Neural crest cell (in vitro differentiated cells): ENCODE measurements at places on chromosomes 7 and 10. TPM values are rescaled to one million over a fixed set of nuclear protein-coding genes. Genes with fewer than 3 reads are reported as not detected.

Gene ASZ1
- total RNA-seq: not detected in 2 replicates

DNA sequence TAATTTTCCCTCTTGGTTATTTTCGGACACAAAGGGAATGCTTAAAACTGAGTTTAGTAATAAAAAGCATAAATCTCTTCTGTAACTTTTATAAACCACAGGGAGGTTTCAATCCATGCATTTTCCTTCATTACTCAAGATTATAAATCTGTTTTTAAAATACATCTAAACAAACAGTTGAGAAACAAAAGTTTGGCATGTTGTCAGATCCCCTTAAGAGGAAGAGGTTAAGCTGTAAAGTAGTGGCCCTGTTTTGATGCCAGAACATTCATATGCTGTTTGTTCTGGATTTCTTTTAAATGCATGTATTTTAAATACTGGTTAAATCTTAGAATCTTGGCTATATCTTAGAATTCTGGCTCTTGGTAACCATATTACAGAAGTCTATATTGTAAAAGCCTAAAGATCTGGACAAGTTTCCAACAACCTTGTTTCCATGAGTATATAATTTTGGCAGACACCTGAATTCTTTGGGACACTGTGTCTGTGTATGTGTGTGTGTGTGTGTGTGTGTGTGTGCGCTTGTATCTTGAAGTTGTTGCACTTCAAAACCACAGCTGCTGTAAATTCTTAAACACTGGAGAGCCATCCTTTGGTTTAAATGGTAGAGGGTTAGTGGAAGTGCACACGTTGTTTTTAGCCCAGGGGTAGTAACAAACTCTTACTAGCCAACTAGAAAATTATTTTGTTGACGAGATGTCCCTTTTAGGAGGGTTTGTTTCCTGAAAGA lies 6.8 kb upstream of the SEMA4G start:
- no peak overlapping the region for H3K27ac ChIP-seq
- H3K4me1 ChIP-seq: peaks cover 11% of the 10 kb centered on the region
- no peak for DNase-seq
- H3K27me3 ChIP-seq: no peaks in the 10 kb centered on the region
- H3K4me3 ChIP-seq: no peak overlapping the region
- H3K36me3 ChIP-seq: peaks cover 4% of the 10 kb centered on the region

Gene METTL27
- 1.7 and 2.3 TPM in 2 replicates for total RNA-seq

- no peaks in the 10 kb centered on the region for H3K27me3 ChIP-seq
- no peak for DNase-seq
- no peaks in the 10 kb centered on the region for H3K36me3 ChIP-seq
- H3K27ac ChIP-seq: no peak overlapping the region
- no peak overlapping the region for H3K4me3 ChIP-seq
These were observed 277.5 kb downstream of the SUGCT start for GRCh38 chr7:40412323-40412722.

DNA sequence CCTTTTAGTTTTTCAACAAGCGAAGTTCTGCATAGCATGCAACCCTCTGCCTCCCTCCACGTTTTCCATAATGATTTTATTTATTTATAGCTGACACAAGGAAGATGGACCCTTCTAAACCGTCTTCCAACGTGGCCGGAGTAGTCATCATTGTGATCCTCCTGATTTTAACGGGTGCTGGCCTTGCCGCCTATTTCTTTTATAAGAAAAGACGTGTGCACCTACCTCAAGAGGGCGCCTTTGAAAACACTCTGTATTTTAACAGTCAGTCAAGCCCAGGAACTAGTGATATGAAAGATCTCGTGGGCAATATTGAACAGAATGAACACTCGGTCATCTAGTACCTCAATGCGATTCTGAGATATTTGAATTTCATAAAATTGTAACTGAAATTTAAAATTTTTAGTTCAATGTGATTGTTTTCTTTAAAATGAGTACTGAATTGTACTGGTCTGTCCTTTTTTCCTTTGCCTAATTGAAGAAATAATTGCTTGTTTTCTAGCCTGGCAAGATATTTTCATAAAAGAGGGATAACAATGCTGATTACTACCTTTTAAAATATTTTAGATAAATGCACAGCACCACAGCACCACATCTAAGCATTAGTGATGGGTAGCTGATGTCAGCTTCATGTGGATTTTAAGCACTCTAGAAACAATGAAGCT lies 41.5 kb upstream of the SLC39A12 start:
- no peaks in the 10 kb centered on the region for H3K4me1 ChIP-seq
- H3K27me3 ChIP-seq: no peaks in the 10 kb centered on the region
- H3K27ac ChIP-seq: no peak overlapping the region
- no peaks in the 10 kb centered on the region for H3K36me3 ChIP-seq
- DNase-seq: peak; percentile 26

- no peaks in the 10 kb centered on the region for H3K36me3 ChIP-seq
- peak overlapping the region; percentile 40 for H3K4me3 ChIP-seq
- H3K4me1 ChIP-seq: peaks cover 34% of the 10 kb centered on the region
- DNase-seq: no peak
- no peak overlapping the region for H3K27ac ChIP-seq
- peaks cover 99% of the 10 kb centered on the region for H3K27me3 ChIP-seq
These were observed 825 bp downstream of the FEZF1 start for GRCh38 chr7:122303531-122304318.

Gene TRIM74
- 0.96 and 1.8 TPM in 2 replicates for total RNA-seq

Gene CPA2
- 0.55 and 1.2 TPM in 2 replicates for total RNA-seq

Gene CALCR
- 0.07 TPM in 1 of 2 replicates, not detected in the other for total RNA-seq

- no peak overlapping the region for H3K27ac ChIP-seq
- H3K36me3 ChIP-seq: no peaks in the 10 kb centered on the region
- no peaks in the 10 kb centered on the region for H3K27me3 ChIP-seq
- no peak overlapping the region for H3K4me3 ChIP-seq
- H3K4me1 ChIP-seq: peaks cover 4% of the 10 kb centered on the region
These were observed 22.5 kb upstream of the UBE2H start for GRCh38 chr7:129975309-129975708.

GRCh38 chr7:69927461-69927860 lies 329.2 kb downstream of the AUTS2 start:
- no peak overlapping the region for H3K4me3 ChIP-seq
- H3K36me3 ChIP-seq: no peaks in the 10 kb centered on the region
- H3K27ac ChIP-seq: no peak overlapping the region
- DNase-seq: no peak
- peaks cover 3% of the 10 kb centered on the region for H3K4me1 ChIP-seq

DNA sequence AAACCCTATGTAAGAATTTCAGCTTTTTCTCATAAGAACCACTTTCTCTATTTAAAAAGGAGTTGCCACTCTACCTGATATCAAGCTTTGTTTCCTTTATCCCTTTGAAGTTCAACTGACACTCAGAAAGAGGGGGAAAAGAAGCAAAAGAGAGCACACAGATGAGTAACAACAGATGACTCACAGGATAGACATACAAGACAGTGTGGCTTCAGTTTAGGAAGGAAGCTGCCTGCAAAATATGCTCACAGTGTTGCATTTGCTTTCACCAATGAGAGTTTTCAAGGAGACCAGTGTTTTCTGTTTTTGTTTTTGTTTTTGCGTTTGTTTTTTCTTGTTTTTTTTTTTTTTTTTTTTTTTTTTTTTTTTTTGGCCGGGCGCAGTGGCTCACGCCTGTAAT lies 1181.6 kb downstream of the DNAJB9 start:
- H3K4me3 ChIP-seq: no peak overlapping the region
- no peaks in the 10 kb centered on the region for H3K4me1 ChIP-seq
- no peak for DNase-seq
- no peaks in the 10 kb centered on the region for H3K36me3 ChIP-seq

Gene GNGT1
- 0.65 and 1.0 TPM in 2 replicates for total RNA-seq

Gene MYL10
- total RNA-seq: not detected in 2 replicates

Gene HOXA11
- not detected in 2 replicates for total RNA-seq

DNA sequence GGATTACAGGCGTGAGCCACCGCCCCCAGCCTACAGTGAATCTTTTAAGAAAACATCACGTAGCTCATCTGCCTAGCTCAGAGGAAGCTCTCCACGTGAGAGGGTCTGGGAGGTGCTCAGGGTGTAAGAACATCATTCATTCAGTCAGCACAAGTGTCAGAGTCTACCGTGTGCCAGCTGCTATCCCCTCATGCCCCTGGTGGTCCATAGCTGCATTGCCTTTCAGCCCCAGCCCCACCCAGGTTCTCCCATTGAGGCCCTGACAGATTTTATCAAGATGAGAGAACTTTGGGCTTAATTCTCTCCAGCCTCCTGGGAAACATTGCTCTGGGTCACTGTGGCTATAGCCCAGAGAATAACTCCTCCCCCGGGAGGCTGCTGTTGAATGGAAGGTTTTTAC lies 45.1 kb downstream of the ZNF503 start:
- no peaks in the 10 kb centered on the region for H3K36me3 ChIP-seq
- no peak overlapping the region for H3K27ac ChIP-seq
- H3K4me3 ChIP-seq: no peak overlapping the region
- H3K27me3 ChIP-seq: no peaks in the 10 kb centered on the region
- DNase-seq: no peak

DNA sequence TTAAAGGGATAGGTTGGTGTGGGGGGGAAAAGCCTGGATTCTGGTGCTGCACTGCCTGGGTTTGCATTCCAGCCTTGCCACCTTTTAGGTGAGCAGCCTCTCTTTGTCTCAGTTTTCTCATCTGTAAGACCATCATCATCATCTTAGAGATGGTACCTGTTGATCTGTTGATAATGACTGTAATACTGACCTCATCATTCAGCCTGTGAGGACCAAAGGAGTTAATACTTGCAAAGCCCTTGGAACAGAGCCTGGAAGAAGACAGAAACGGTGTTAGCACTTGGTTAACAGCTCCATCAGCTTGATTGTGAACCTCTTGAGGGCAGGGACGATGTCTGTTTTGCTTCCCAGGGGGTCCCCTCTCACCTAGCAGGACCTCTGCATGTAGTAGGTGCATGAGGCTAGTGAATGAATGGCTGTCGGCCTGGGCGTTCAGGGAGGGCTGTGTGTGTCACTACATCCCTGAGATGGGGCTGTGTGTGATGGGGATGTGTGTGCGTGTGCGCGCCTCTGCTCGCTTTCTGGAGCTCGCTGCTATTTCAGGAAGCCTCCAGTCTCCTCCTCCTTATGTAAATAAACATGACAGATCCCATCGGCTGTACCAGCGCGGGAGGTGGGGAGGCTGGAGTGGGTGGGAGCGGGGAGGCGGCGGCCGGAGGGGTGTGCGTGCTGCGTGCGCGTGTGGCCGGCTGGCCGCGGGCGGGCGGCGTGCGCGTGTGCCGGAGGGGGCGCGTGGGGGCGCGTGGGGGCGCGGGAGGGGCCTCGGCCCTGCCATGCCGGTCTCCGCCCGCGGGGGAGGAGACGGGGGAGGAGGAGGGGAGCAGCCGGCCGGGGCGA lies 61.2 kb downstream of the NEURL1 start:
- DNase-seq: peak; percentile 43
- H3K27ac ChIP-seq: no peak overlapping the region
- peaks cover 5% of the 10 kb centered on the region for H3K4me1 ChIP-seq
- peaks cover 8% of the 10 kb centered on the region for H3K27me3 ChIP-seq

DNA sequence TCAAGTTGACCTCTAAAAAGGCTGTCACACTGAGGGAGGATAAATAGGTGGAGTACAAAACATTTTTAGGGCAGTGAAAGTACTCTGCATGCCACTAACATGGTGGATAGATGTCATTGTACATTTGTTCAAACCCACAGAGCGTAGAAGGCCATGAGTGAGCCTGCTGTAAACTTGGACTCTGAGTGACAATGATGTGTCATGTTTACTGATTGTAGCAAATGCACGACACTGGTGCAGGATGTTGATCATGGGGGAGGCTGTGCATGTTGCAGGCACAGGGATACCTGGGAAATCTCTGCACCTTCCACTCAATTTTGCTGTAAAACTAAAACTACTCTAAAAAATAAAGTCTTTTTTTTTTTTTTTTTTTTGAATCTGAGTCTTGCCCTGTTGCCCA lies 52.5 kb upstream of the GRID1 start:
- no peak overlapping the region for H3K27ac ChIP-seq
- no peak for DNase-seq
- no peaks in the 10 kb centered on the region for H3K4me1 ChIP-seq
- H3K4me3 ChIP-seq: no peak overlapping the region

Gene NACAD
- total RNA-seq: 7.2 and 9.7 TPM in 2 replicates

GRCh38 chr10:13671904-13672303 lies 85.1 kb downstream of the PRPF18 start:
- H3K36me3 ChIP-seq: peaks cover 36% of the 10 kb centered on the region
- peaks cover 33% of the 10 kb centered on the region for H3K4me1 ChIP-seq
- H3K27ac ChIP-seq: peak overlapping the region; percentile 82

DNA sequence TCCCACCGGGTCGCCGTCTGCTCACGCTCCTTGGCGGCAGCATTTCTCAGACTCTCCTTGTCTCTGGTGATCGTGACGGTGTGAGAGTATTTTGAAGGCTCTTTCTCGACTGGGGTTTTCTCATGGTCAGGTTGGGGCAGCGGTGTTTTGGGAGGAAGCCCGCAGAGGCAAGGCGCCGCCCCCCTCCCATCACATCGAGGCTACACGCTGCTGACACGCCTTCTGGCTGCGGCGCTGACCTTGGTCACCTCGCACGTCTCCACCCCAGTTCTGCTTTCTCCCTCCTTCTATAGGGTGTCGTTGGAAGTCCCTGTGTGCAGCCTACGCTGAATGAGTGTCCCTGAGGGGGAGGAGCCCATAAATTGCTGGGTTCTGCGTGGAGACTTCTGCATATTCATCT lies 55.2 kb downstream of the GLRX3 start:
- no peak overlapping the region for H3K27ac ChIP-seq
- H3K27me3 ChIP-seq: no peaks in the 10 kb centered on the region
- peaks cover 15% of the 10 kb centered on the region for H3K4me1 ChIP-seq

- DNase-seq: no peak
- no peak overlapping the region for H3K27ac ChIP-seq
- H3K36me3 ChIP-seq: no peaks in the 10 kb centered on the region
- no peaks in the 10 kb centered on the region for H3K4me1 ChIP-seq
- no peak overlapping the region for H3K4me3 ChIP-seq
- H3K27me3 ChIP-seq: peaks cover 3% of the 10 kb centered on the region
These were observed 154.5 kb downstream of the OAT start for GRCh38 chr10:124264271-124264670.

- no peak for DNase-seq
- H3K27me3 ChIP-seq: no peaks in the 10 kb centered on the region
- H3K4me3 ChIP-seq: no peak overlapping the region
- peaks cover 14% of the 10 kb centered on the region for H3K36me3 ChIP-seq
- H3K27ac ChIP-seq: no peak overlapping the region
These were observed 100.1 kb upstream of the PTN start for GRCh38 chr7:137443616-137444015.

DNA sequence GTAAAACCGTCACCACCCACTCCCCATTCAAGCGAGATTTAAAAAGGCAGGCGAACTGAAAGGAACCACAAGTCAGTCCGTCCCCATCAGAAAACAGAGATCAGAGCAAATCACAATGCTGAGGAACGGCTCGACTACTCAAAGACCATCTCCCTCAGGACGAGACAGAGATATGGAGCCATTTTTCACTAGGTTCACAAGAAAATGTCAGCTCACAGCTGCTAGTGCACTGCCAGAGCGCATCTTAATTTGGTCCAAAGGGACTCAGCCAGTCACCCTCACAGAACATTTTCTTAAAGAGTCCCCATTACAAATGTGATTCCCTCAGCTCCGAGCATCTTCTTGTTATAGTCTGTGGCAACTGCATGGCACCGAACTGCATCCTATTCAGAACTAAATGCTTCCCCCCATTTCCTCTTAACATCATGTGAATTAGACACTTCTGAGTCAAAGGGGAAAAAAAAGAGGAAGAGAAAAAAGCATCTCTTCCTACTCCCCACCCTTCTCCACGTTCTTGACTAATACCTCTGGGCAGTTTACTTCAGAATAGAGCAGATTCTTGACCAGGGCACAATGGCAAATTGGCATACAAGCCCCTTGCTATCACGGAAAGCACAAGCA lies 683.9 kb downstream of the MAGI2 start:
- peaks cover 16% of the 10 kb centered on the region for H3K27me3 ChIP-seq
- no peaks in the 10 kb centered on the region for H3K4me1 ChIP-seq
- H3K36me3 ChIP-seq: no peaks in the 10 kb centered on the region
- no peak for DNase-seq
